ENCODE measurements at places on chromosomes 16 and 17. TPM values are rescaled to one million over a fixed set of nuclear protein-coding genes. Genes with fewer than 3 reads are reported as not detected.

DNA sequence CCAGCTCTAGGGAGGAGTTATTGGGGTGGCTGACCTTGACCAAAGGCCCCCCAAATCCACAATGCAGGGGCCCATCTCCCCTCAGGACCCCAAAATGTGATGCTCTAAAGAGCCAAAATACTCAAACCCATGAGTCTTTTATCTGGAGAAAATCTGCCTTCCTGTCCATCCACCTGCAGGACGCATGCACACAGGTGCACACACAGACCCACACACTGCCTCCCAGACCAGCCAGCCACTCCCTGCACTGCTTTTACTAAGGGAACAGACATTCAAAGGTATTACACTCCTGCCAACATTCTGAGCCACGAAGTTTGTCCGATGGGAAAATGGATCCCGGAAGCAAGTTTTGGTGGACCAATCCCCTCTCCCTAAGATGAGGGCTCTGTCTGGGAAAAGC, 76.1 kb upstream of the CDH5 start:
- DNase-seq, result no peak
- no peak overlapping the region for H3K4me3 ChIP-seq
- H3K36me3 ChIP-seq, result no peaks in the 10 kb centered on the region
- H3K27ac ChIP-seq, result no peak overlapping the region

DNA sequence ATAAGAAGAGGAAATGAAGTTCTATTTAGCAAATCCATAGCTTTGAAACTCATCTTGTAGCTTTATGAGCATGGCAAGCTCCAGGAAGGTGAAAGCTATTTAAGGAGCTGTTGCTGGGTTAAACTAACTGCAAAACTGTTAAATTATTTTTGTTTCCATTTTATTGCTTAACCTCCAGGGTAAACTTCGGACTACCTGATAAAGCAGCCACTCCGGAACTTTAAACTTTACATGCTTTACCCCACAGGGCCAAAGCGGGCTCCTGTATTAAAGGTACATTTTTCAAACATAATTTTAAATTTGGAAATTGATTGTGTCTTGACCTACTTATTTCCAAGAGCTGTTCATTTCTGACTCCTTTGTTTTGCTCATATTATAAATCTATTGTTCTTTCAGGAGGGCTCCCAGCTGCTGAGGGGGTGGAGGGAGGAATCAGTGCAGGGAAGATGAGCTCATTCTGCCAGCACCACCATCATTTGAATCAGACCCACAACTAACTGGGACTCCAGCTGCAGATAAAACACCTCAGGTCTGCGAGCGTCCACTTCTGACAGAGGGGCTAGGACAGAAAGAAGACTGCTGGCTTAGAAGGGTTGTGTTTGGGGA, 157.9 kb downstream of the IRX3 start:
- no peak overlapping the region for H3K27ac ChIP-seq
- DNase-seq, result no peak
- H3K4me3 ChIP-seq, result no peak overlapping the region
- no peaks in the 10 kb centered on the region for H3K36me3 ChIP-seq
- H3K4me1 ChIP-seq, result no peaks in the 10 kb centered on the region

DNA sequence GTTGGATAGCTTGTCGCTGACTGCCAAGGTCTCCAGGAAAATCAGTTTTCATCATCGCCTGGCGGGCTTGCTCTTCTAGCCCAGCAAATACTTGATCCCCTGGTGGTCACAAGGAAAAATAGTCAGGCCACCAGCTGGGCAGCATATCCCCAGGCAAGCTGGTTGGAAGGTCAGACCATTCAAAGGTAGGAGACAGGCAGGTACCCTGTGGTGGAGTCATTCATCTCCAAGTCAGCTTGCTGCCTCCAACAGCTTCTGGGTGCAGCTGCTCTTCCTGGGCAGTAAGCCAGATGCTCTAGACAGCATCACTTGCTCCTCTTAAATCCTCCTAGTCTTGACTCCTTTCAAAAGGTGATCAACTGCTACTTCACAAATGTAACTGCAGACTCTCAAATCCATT, 16.0 kb downstream of the ZNF821 start:
- H3K4me3 ChIP-seq, result no peak overlapping the region
- DNase-seq, result no peak
- no peaks in the 10 kb centered on the region for H3K27me3 ChIP-seq
- peaks cover 23% of the 10 kb centered on the region for H3K36me3 ChIP-seq

GRCh38 chr17:82372249-82373071, 895 bp downstream of the UTS2R start:
- H3K27ac ChIP-seq, result no peak overlapping the region
- H3K4me1 ChIP-seq, result peaks cover 14% of the 10 kb centered on the region

GRCh38 chr17:81389585-81389984, 5.7 kb upstream of the BAHCC1 start:
- no peak for DNase-seq
- no peak overlapping the region for H3K4me3 ChIP-seq
- no peaks in the 10 kb centered on the region for H3K36me3 ChIP-seq
- peaks cover 45% of the 10 kb centered on the region for H3K27me3 ChIP-seq
- H3K27ac ChIP-seq, result no peak overlapping the region

Gene VAT1L
- not detected for total RNA-seq

DNA sequence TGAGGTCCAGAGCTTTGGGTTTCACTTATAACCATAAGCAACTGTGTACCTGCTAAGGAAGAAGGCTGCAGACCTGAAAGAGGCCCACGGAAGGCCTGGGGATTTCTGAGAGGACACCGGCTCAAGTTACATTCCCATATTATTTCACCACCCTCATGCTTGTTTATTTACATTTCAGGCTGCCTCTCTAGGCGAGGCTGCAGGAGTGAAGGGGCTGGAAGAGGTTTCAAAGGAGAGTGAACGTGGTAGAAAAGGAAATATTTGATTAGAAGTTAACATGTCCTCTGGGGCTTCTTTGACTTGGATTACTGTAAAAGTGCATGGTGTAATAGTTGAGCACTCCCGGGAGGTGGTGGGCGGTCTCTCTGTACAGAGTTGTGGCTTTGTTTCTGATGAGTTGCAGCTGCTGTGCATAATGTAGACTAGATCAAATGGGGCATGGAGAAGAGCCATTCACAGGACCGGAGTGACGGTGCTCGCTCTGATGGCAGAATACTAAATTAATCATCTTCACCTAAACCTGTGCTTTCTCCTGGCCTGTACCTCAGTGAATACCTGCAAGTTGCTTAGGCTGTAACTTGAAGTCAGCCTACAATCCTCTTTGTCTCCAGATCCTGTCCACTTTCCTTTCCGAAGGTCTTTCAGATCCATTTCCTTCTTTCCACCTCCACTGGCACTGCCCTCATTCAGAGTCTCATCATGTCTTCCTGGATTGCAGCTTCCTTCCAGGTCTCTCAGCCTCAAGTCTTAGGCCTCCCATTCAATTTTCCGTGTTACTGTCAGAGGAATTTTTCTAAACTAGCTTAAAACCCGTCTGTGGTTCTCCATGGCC, 1.9 kb upstream of the CPD start:
- peak; percentile 5 for DNase-seq
- no peaks in the 10 kb centered on the region for H3K27me3 ChIP-seq
- H3K4me1 ChIP-seq, result peaks cover 44% of the 10 kb centered on the region
- H3K36me3 ChIP-seq, result no peaks in the 10 kb centered on the region

Gene CNTD1
- total RNA-seq, result not detected

GRCh38 chr16:30925632-30925987, 2.2 kb downstream of the FBXL19 start:
- no peak overlapping the region for H3K27ac ChIP-seq
- peaks cover 2% of the 10 kb centered on the region for H3K36me3 ChIP-seq
- H3K27me3 ChIP-seq, result no peaks in the 10 kb centered on the region
- H3K4me3 ChIP-seq, result no peak overlapping the region
- DNase-seq, result no peak

- H3K36me3 ChIP-seq, result peaks cover 8% of the 10 kb centered on the region
- H3K4me3 ChIP-seq, result no peak overlapping the region
- DNase-seq, result no peak
Observed at GRCh38 chr16:56357765-56358322, 67.5 kb downstream of the AMFR start.

Gene COIL
- 19.1 TPM for total RNA-seq

- no peak overlapping the region for H3K27ac ChIP-seq
- no peak for DNase-seq
- no peaks in the 10 kb centered on the region for H3K36me3 ChIP-seq
- peaks cover 45% of the 10 kb centered on the region for H3K27me3 ChIP-seq
- H3K4me3 ChIP-seq, result no peak overlapping the region
Observed at GRCh38 chr17:81339191-81339533, 44.1 kb upstream of the SLC38A10 start.

Gene FOXJ1
- 0.19 TPM for total RNA-seq

Gene CCL1
- not detected for total RNA-seq

DNA sequence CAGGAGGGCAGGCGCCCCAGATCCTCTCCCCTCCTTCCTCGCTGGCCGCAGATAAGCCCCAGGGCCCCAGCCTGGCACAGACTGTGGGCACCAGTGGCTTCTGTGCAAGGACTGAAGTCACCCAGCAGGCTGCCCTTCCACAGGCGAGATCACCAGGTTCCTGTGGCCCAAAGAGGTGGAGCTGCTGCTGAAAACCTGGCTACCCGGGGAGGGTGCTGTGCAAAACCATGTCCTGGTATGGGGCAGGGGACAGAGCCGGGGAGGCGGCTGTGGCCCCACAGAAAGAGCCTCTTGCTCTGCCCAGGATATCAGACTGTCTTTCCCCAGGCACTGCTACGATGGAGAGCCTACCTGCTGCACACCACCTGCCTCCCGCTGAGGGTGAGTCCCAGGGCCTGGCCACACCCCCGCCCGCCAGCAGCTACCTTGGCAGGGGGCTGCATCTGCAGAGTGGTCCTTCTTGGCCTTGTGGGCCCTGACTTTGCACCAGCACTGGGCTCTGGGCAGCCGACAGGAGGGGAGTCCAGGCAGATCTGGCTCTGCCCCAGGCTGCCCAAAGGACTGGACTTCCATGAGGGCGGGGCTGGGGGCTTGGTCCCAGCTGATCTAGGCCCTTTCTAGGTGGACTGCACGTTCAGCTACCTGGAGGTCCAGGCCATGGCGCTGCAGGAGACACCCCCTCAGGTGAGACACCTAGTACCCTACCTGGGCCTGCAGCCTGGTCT, 615 bp downstream of the CARMIL2 start:
- DNase-seq, result no peak
- no peaks in the 10 kb centered on the region for H3K27me3 ChIP-seq
- peaks cover 32% of the 10 kb centered on the region for H3K36me3 ChIP-seq

Gene SLC47A1
- total RNA-seq, result 0.25 TPM

DNA sequence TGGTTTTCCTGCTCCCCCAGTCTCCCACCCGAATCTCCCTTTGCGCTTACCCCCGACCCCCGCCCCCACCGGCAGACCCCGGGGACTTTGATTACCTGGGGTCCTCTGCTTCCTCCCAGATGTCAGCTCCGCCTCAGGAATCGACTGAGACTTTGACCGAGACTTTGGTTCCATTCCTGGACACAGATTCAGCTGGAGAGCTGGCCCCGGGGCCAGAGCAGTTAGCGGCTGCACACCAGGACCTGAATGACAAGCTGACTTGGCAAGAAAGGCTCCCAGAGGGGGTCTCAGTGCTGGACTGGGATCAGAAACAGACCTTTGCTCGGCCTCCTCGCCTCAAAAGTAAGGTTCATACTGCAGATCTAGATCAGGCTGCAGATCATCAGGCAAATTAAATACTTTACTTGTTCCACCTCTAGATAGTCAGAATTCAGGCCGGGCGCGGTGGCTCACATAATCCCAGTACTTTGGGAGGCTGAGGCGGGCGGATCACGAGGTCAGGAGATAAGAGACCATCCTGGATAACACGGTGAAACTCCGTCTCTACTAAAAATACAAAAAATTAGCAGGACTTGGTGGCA, 60.3 kb upstream of the FBXO47 start:
- peaks cover 9% of the 10 kb centered on the region for H3K4me1 ChIP-seq
- no peak overlapping the region for H3K4me3 ChIP-seq
- no peak for DNase-seq
- H3K36me3 ChIP-seq, result no peaks in the 10 kb centered on the region
- peaks cover 4% of the 10 kb centered on the region for H3K27me3 ChIP-seq
- H3K27ac ChIP-seq, result no peak overlapping the region

Gene RANBP10
- total RNA-seq, result 27.8 TPM

DNA sequence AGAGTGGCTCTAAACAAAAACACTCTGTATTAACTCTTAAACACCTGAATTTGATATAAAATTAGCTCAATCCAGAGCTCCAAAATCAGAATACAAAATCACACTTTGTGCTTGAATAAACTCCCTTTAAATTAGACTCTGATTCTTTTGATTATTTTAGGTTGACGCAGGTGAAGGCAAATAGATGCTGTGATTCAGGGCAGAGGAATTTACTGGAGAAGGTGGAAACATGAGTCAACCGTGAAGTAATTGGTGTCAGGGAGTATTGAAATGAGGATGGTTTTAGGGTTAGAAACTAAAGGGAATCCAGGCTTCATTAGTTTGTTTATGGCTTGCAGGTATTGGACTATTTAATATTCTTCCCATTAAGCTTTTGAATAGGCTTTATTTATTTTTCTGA, 37.1 kb upstream of the TEKT1 start:
- no peak overlapping the region for H3K4me3 ChIP-seq
- H3K4me1 ChIP-seq, result no peaks in the 10 kb centered on the region

Gene CORO6
- 1.6 TPM for total RNA-seq

Measured in CD4-positive, alpha-beta memory T cell (primary cell).